ENCODE measurements at places on chromosomes 11 and 22. TPM values are rescaled to one million over a fixed set of nuclear protein-coding genes. Genes with fewer than 3 reads are reported as not detected.

POU2F3 gene
- polyA plus RNA-seq, result 0.78 TPM

ZBED4 gene
- 11.0 TPM for polyA plus RNA-seq

ELF5 gene
- polyA plus RNA-seq, result not detected

HEPHL1 gene
- 0.02 TPM for polyA plus RNA-seq

APLP2 gene
- polyA plus RNA-seq, result 222 TPM

TSPAN18 gene
- polyA plus RNA-seq, result 5.2 TPM

OR52N4 gene
- 3.5 TPM for polyA plus RNA-seq

P2RY2 gene
- 1.5 TPM for polyA plus RNA-seq

EHD1 gene
- polyA plus RNA-seq, result 31.5 TPM

OR51S1 gene
- polyA plus RNA-seq, result not detected

MYRF gene
- polyA plus RNA-seq, result 6.1 TPM

VSIG2 gene
- polyA plus RNA-seq, result 0.35 TPM

MRGPRF gene
- polyA plus RNA-seq, result 12.2 TPM

SF1 gene
- polyA plus RNA-seq, result 72.7 TPM

OR51B5 gene
- 0.06 TPM for polyA plus RNA-seq

MS4A15 gene
- 0.15 TPM for polyA plus RNA-seq

MN1 gene
- polyA plus RNA-seq, result 3.1 TPM

SHANK3 gene
- polyA plus RNA-seq, result 2.8 TPM

GSTT2B gene
- polyA plus RNA-seq, result 13.5 TPM

RIBC2 gene
- 0.79 TPM for polyA plus RNA-seq

ENTHD1 gene
- polyA plus RNA-seq, result not detected

OR51B4 gene
- polyA plus RNA-seq, result not detected

RIN1 gene
- 3.8 TPM for polyA plus RNA-seq

NPAS4 gene
- polyA plus RNA-seq, result 0.73 TPM

SESN3 gene
- 6.9 TPM for polyA plus RNA-seq

CLCF1 gene
- polyA plus RNA-seq, result 2.6 TPM

SCGB2A2 gene
- polyA plus RNA-seq, result not detected

SLCO2B1 gene
- polyA plus RNA-seq, result 0.03 TPM

KCNJ1 gene
- polyA plus RNA-seq, result 0.19 TPM

MYEOV gene
- 0.44 TPM for polyA plus RNA-seq

OSBPL5 gene
- 6.0 TPM for polyA plus RNA-seq

ZBTB16 gene
- 0.19 TPM for polyA plus RNA-seq

NDUFC2 gene
- 356 TPM for polyA plus RNA-seq

MRGPRX3 gene
- not detected for polyA plus RNA-seq

OR8D4 gene
- not detected for polyA plus RNA-seq

OR6X1 gene
- not detected for polyA plus RNA-seq

KDM2A gene
- 55.4 TPM for polyA plus RNA-seq

FAT3 gene
- polyA plus RNA-seq, result 7.6 TPM

PIWIL4 gene
- polyA plus RNA-seq, result 0.51 TPM
